ENCODE measurements at places on chromosomes 12 and 14.

- DNase-seq, result no peak
Observed at GRCh38 chr14:21436567-21437062, 19.3 kb downstream of the CHD8 start.

GRCh38 chr12:108547686-108548085 is 13.3 kb downstream of the SART3 start:
- DNase-seq, result no peak

GRCh38 chr14:34640826-34641225 is 10.9 kb upstream of the SNX6 start:
- DNase-seq, result no peak

- peak; percentile 68 for DNase-seq
Observed at GRCh38 chr12:104551-105081, 38.0 kb downstream of the IQSEC3 start.

GRCh38 chr12:129762436-129762835 is 141.4 kb downstream of the TMEM132D start:
- DNase-seq, result no peak

DNA sequence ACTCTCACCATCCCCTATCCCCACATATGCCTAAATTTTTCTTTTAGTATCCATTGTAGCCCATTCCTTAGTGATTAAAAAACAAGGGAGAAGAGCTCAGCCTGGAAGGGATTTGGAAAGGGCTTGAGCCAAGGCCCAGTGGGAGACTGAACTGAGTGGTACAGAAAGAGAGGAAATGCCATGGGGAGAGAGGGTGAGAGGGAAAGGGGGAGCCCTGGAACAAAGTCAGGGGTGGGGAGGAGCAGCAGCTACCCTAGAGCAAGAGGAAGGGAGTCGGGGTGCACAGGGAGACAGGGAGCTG is 2.6 kb upstream of the ATN1 start:
- peak; percentile 56 for DNase-seq

GRCh38 chr14:33163600-33163999 is 224.9 kb downstream of the NPAS3 start:
- DNase-seq, result no peak

GRCh38 chr14:93949511-93950075 is 22.4 kb downstream of the FAM181A start:
- DNase-seq, result no peak

DNA sequence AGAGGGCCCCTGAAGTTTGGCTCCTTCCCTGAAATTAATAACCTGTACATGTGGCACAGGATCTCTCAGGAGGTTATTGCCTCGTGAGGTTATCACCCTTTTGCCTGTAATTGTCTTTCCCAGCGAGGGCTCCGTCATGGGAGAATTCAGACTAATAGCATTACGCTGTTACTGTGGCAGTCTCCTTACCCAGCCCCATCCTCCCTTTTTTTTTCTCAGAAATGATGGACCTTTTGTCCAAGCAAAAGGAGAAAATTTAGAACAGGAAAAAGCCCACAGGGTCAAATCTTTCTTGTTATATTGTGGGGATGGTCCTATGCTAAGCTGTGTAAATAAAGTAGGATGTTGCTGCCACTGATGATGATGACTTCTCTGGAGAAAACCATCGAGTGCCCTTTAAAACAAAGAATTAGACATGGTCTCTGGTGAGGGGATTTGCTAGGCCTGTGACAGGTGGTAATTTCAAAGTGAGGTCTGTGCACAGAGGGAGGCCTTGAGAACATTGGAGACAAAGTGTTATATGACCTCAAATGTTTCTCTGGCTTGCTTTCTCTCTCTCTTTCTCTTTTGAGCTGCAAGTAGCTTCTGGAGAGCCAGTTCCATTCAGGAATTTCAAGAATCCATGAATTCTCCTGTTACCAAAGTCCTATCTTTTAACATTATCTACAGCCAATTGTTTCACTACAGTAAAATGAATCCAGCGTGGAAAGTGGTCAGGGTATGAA is 357.2 kb downstream of the BMP4 start:
- no peak for DNase-seq

- DNase-seq, result peak; percentile 61
Observed at GRCh38 chr14:100132903-100133510, 26.4 kb downstream of the DEGS2 start.

GRCh38 chr12:95118138-95118787 is 44.8 kb upstream of the NR2C1 start:
- no peak for DNase-seq

GRCh38 chr12:6231359-6232268 is 31.4 kb downstream of the CD9 start:
- no peak for DNase-seq
